IMR-90 (cell line): ENCODE measurements at places on chromosomes 5 and 9. TPM values are rescaled to one million over a fixed set of nuclear protein-coding genes. Genes with fewer than 3 reads are reported as not detected.
A peak's percentile ranks its signal among the peaks of the same experiment; 100 is the strongest.

DNA sequence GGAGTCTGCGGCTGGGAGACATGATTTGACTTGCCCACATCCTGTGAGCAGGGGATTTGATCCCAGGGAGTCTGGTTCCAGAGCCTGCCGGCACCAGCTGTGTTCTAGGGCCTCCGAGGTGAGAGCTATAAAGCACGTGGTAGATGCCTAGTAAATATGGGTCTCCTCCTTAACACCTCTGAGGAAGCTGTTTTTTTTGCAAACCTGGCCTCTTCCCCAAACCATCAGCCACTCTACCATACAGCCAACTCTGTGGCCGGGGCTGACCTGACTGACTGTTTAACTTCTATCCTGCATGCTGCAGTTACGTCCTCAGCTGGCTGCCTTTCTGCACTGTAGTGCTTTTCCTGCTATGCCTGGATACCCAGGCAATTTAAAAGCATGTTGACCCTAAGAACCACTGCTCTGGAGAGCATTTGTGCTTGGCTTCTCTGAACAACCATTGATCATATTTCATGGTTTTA, 220.5 kb downstream of the SLIT3 start:
- H3K27ac ChIP-seq = no peak overlapping the region
- no peak overlapping the region for H3K4me3 ChIP-seq
- no peaks in the 10 kb centered on the region for H3K4me1 ChIP-seq
- no peak for DNase-seq

VCAN gene
- 45.3 and 47.5 TPM in 2 replicates for polyA plus RNA-seq

- H3K4me3 ChIP-seq = no peak overlapping the region
- no peaks in the 10 kb centered on the region for H3K27me3 ChIP-seq
- peaks cover 23% of the 10 kb centered on the region for H3K4me1 ChIP-seq
- DNase-seq = peak; percentile 78
Observed at GRCh38 chr9:88530051-88530450, 4.9 kb upstream of the NXNL2 start.

DNA sequence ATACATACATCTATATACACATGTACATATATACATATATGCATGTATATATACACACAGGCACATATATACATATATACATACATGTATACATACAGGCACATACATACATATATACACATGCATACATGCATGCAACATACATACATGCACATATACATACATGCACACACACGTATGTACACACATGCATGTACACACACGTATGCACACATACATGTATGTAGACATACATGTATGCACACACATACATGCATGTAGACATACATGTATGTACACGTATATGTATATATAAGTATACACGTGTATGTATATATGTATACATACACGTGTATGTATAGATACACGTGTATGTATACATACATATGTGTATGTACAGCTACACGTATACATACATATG, 617.0 kb downstream of the RAB3C start:
- no peak overlapping the region for H3K4me3 ChIP-seq
- no peaks in the 10 kb centered on the region for H3K4me1 ChIP-seq
- DNase-seq = no peak
- H3K27ac ChIP-seq = no peak overlapping the region
- H3K27me3 ChIP-seq = peaks cover 6% of the 10 kb centered on the region; the same call in 1 of the 2 replicates

SLC36A2 gene
- not detected in 2 replicates for polyA plus RNA-seq

- H3K4me3 ChIP-seq = no peak overlapping the region
- H3K36me3 ChIP-seq = peaks cover 10% of the 10 kb centered on the region
- H3K4me1 ChIP-seq = no peaks in the 10 kb centered on the region
- no peak overlapping the region for H3K27ac ChIP-seq
- H3K27me3 ChIP-seq = no peaks in the 10 kb centered on the region
Observed at GRCh38 chr5:7856855-7857254, 5.9 kb upstream of the CFAP90 start.

CER1 gene
- not detected in 2 replicates for polyA plus RNA-seq

ADGRD2 gene
- not detected in 2 replicates for polyA plus RNA-seq

- H3K36me3 ChIP-seq = no peaks in the 10 kb centered on the region
- 0 out of 2 replicates have a peak, but pooled peaks cover 2% of the 10 kb centered on the region for H3K4me1 ChIP-seq
- DNase-seq = peak; percentile 72
- peaks cover 4% of the 10 kb centered on the region; the same call in 1 of the 2 replicates for H3K27me3 ChIP-seq
- no peak overlapping the region for H3K4me3 ChIP-seq
Observed at GRCh38 chr9:71647094-71647591, 121.2 kb downstream of the CEMIP2 start.

RXRA gene
- 17.9 and 19.0 TPM in 2 replicates for polyA plus RNA-seq
